ENCODE measurements at places on chromosomes 4 and X. TPM values are rescaled to one million over a fixed set of nuclear protein-coding genes. Genes with fewer than 3 reads are reported as not detected.

SRP72 gene
- 145 TPM for total RNA-seq

ZCCHC18 gene
- total RNA-seq, result 1.6 TPM

ATP6AP2 gene
- 84.6 TPM for total RNA-seq

SPANXN4 gene
- total RNA-seq, result not detected

DNASE1L1 gene
- total RNA-seq, result 47.5 TPM

ASMT gene
- not detected for total RNA-seq

DNA sequence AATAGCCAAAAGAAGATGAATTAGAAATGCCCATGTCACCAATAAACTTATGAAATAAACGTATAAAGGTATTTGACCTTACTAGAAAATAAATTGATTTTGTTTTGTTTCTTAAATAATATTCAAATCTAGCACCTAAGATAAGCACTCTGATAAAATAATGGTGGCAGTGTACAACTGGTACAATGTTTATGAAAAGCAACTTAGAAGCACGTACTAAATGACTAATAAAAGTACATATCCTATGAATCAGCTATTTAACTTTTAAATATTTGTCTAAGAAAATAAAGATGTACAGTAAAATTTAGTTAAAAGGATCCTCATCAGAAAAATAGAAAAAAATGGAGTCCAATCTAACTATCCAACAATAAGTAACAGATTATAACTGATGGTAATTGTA, 6.7 kb downstream of the MANBA start:
- H3K4me3 ChIP-seq, result no peak overlapping the region
- no peak overlapping the region for H3K27ac ChIP-seq
- no peaks in the 10 kb centered on the region for H3K36me3 ChIP-seq
- no peaks in the 10 kb centered on the region for H3K27me3 ChIP-seq
- H3K4me1 ChIP-seq, result no peaks in the 10 kb centered on the region

DNA sequence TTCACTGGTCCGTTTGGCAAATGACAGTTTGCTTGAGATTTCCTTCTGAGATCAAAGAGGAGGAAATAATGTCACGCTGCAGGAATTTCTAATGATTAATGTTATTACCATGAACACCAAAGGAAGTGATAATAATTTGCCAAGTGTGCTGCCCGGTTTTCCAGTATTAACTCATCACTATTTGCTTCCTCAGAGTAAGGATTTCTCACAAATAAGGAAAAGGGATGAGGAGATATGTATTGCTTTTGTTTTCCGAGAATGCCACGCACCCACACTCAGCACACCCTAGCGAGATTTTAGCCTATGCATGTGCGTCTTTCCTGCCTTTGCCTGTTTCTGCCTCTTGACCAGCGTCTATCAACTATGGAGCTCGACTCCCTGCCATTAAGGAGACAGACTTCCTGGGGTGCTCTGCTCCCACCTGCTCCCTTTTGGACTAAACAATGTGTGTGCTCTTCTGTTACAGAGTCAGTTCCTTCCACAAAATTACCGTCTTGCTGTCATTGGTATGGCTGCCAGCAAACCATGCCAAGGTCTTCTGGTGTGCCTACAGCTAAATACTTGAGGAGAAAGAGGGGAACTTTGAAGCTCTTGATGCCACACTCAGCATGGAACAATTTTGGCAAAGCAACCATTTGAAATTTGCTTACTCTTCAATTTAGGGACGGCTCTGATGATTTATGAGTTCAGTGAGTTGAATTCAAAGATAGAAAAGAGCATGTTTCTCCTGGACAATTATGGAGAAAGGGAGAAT, 393.1 kb upstream of the ZFP42 start:
- H3K4me3 ChIP-seq, result no peak overlapping the region
- peaks cover 22% of the 10 kb centered on the region for H3K4me1 ChIP-seq
- H3K27ac ChIP-seq, result peak overlapping the region; percentile 84
- no peaks in the 10 kb centered on the region for H3K27me3 ChIP-seq
- DNase-seq, result peak; percentile 77

GRCh38 chr4:86788826-86789225, 60.4 kb downstream of the SLC10A6 start:
- no peaks in the 10 kb centered on the region for H3K27me3 ChIP-seq
- H3K36me3 ChIP-seq, result no peaks in the 10 kb centered on the region
- no peak for DNase-seq

- H3K4me3 ChIP-seq, result no peak overlapping the region
- no peak for DNase-seq
- no peaks in the 10 kb centered on the region for H3K4me1 ChIP-seq
- no peak overlapping the region for H3K27ac ChIP-seq
- no peaks in the 10 kb centered on the region for H3K36me3 ChIP-seq
These were observed 77.8 kb downstream of the GRID2 start for GRCh38 chr4:92381616-92382015.

DNA sequence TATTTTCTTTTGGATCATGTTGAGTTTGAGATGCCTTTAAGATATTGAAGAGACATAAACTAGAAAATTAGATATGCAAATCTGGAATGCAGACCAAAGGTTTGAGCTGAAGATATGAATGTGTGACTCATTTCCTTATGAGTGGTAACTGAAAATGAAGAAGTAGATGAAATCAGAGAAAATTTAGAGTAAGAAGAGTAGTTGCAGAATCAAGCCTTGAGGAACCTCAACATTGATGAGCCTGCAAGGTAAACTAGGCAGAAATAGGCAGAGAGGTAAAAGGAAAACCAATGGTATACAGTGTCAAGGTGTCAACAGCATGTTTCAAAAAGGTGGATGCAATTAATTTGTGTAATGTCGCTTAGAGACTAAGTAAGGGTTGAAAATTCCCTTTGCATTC, 142.8 kb downstream of the MOSPD2 start:
- H3K4me1 ChIP-seq, result no peaks in the 10 kb centered on the region
- no peak for DNase-seq
- no peak overlapping the region for H3K4me3 ChIP-seq
- H3K27ac ChIP-seq, result no peak overlapping the region
- no peaks in the 10 kb centered on the region for H3K27me3 ChIP-seq
- H3K36me3 ChIP-seq, result no peaks in the 10 kb centered on the region

GRCh38 chr4:14196131-14196530, 568.6 kb upstream of the BOD1L1 start:
- no peaks in the 10 kb centered on the region for H3K4me1 ChIP-seq
- no peak overlapping the region for H3K27ac ChIP-seq
- no peak overlapping the region for H3K4me3 ChIP-seq
- no peaks in the 10 kb centered on the region for H3K36me3 ChIP-seq
- DNase-seq, result peak; percentile 52

DNA sequence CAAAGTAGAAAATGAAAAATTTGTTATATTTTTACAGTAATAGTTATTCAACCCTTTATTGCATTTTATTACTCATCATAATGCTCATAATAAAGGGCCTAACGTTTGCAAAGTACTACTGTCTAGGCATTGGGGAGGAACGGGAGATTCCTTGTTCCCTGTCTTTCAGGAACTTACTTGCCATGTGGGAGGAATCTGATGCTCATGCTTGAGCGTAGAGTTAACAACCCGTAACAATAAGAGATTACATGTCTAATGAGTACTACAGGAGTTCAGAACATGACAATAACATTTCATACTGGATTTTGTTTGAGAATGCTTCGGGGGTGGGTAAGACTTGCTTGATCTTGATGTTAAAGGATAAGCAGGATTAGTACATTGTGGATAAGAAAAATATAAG, 2.9 kb downstream of the CCSER1 start:
- H3K4me3 ChIP-seq, result no peak overlapping the region
- H3K36me3 ChIP-seq, result no peaks in the 10 kb centered on the region
- peaks cover 11% of the 10 kb centered on the region for H3K4me1 ChIP-seq
- peaks cover 7% of the 10 kb centered on the region for H3K27me3 ChIP-seq
- H3K27ac ChIP-seq, result no peak overlapping the region

DNA sequence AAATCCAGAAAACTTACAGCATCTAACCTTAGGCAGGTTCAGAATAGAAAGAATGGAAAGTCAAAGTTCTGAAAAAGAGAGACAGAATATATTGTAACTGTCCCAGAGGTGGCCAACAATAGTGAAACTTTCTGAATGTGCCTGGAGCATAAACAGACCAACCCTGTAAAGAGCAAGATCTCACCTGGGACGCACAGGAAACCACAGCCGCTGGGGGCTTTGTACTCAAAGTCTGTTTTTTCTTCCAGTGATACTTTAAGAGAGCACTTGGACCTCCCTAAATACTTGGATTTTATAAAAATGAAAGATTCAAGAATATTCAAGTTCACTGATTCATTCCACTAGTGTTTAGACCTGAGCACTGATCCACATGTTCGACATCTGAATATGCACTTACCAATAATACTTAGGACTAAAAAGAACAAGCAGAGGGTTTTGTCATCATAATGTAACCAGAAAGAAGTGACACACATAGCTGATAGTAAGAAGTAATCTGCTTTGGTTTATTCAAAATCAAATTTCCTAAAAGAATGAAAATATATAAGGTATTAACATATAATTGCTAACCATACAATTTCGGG, 35.3 kb downstream of the ARAP2 start:
- no peaks in the 10 kb centered on the region for H3K36me3 ChIP-seq
- H3K27ac ChIP-seq, result no peak overlapping the region
- no peaks in the 10 kb centered on the region for H3K4me1 ChIP-seq

DNA sequence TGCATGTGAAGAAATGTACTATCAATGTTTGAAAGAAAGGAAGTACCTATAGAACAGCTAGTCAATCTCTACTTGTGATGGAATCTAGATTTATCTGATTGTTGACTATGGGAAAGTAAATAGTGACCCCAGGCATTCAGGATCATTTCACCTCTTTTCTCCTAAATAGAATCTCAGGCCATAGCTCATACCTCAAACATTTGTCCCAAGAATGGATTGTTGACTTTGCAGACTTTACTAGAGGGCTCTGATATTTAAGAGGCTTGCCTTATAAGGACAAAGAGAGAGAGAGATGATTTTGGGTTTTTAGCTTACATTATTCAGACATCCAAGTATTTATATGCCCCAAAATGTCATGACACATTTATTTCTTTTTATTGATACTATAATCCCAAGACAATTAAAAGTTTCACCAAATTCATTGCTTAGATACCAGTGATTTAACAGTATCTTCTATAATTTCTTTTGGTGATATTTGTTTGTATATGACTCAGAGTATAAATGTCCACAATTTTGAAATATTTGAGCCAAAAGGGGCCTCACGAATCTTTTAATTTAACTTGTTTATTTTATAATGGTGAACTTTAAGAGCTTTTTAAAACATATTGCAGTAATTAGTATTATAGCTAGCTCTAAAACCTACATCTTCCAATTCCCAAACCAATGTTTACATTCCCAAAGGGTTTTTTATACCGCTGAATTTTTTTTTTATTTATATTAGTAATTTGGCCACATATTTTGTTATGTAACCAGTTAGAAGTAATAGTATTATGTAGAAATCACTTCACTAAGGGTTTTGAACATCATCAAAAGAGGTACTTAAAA, 614.1 kb downstream of the PCDH7 start:
- H3K27me3 ChIP-seq, result no peaks in the 10 kb centered on the region
- H3K4me1 ChIP-seq, result no peaks in the 10 kb centered on the region
- no peak overlapping the region for H3K27ac ChIP-seq
- no peak overlapping the region for H3K4me3 ChIP-seq
- DNase-seq, result no peak

- H3K4me3 ChIP-seq, result no peak overlapping the region
- no peak overlapping the region for H3K27ac ChIP-seq
- no peaks in the 10 kb centered on the region for H3K4me1 ChIP-seq
- H3K27me3 ChIP-seq, result no peaks in the 10 kb centered on the region
- H3K36me3 ChIP-seq, result peaks cover 12% of the 10 kb centered on the region
These were observed 48.3 kb downstream of the ZAR1 start for GRCh38 chr4:48538358-48538757.

DNA sequence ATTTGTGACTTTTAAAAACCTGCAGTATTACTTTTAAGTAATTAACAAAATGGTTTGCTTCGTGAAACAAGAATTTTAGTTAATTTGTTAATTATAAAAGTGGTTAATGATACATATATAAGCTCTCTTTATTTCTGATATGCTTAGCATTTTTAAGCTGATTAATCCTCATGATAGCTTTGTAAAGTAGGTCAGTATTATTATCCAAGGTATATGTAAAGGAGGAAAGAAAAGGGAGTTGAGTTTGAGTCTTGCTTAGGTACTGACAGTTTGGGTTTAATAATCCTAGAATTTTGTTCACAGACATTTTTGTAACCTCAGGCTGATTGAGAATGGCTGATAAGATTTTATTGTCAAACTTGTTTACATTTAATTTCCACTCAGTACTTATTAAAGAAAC, 21.8 kb downstream of the HERC3 start:
- no peak overlapping the region for H3K4me3 ChIP-seq
- H3K27ac ChIP-seq, result peak overlapping the region; percentile 85
- H3K27me3 ChIP-seq, result no peaks in the 10 kb centered on the region
- DNase-seq, result no peak
- peaks cover 46% of the 10 kb centered on the region for H3K4me1 ChIP-seq

DNA sequence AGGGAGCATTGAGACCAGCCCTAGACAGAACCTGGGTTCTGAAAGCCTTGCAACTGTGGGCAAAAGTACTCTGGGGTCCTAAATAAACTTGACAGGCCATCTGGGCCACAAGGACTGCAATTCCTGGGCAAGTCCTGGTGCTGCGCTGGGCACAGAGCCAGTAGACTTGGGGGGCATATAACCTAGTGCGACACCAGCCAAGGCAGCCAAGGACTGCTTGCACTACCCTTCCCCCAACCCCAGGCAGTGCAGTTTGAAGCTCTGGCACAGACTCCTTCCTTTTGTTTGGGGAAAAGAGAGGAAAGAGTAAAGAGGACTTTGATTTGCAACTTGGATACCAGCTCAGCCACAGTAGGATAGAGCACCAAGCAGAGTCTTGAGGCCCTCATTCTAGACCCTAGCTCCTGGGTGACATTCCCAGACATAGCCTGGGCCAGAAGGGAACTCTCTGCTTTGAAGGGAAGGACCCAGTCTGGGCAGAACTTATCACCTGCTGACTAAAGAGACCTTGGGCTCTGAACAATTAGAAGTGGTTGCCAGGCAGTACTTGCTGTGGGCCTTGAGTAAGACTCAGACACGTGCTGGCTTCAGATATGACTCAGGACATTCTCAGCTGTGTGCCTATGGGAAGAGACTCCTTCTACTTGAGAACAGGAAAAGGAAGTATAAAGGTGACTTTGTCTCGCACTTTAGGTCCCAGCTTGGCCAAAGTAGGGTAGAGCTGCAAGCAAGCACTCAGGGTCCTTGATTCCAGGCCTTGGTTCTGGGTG, 522.8 kb downstream of the GLUD2 start:
- H3K27me3 ChIP-seq, result no peaks in the 10 kb centered on the region
- no peaks in the 10 kb centered on the region for H3K36me3 ChIP-seq
- no peak overlapping the region for H3K27ac ChIP-seq

- peaks cover 72% of the 10 kb centered on the region for H3K27me3 ChIP-seq
- H3K4me1 ChIP-seq, result peaks cover 25% of the 10 kb centered on the region
- H3K36me3 ChIP-seq, result no peaks in the 10 kb centered on the region
- DNase-seq, result no peak
These were observed 646 bp upstream of the GSX2 start for GRCh38 chr4:54099287-54099747.

DNA sequence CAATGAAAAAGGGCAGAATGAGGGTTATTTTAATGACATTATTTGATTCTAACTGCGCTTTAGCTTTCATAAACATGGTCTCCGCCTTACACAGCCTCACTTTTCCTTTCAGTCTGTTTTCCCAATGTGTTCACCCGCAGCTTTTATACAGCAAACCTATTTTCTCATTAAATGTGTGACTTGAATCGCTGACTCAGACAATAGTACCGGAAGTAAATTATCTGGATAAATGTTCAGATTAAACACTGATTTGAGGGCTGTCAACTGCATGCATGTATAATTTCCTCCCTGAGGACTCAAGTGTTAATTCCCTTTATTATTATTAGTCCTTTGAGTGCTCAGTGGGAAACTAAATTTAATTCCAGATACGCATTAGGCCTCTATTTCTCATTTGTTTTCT, 117.3 kb downstream of the FAM133A start:
- H3K27ac ChIP-seq, result no peak overlapping the region
- H3K4me1 ChIP-seq, result no peaks in the 10 kb centered on the region
- no peak for DNase-seq
- H3K4me3 ChIP-seq, result no peak overlapping the region
- H3K27me3 ChIP-seq, result no peaks in the 10 kb centered on the region
- H3K36me3 ChIP-seq, result no peaks in the 10 kb centered on the region
